ENCODE measurements at places on chromosomes 1 and 21.

GRCh38 chr1:27339213-27339612 lies 2.6 kb upstream of the SYTL1 start:
- DNase-seq = no peak

DNA sequence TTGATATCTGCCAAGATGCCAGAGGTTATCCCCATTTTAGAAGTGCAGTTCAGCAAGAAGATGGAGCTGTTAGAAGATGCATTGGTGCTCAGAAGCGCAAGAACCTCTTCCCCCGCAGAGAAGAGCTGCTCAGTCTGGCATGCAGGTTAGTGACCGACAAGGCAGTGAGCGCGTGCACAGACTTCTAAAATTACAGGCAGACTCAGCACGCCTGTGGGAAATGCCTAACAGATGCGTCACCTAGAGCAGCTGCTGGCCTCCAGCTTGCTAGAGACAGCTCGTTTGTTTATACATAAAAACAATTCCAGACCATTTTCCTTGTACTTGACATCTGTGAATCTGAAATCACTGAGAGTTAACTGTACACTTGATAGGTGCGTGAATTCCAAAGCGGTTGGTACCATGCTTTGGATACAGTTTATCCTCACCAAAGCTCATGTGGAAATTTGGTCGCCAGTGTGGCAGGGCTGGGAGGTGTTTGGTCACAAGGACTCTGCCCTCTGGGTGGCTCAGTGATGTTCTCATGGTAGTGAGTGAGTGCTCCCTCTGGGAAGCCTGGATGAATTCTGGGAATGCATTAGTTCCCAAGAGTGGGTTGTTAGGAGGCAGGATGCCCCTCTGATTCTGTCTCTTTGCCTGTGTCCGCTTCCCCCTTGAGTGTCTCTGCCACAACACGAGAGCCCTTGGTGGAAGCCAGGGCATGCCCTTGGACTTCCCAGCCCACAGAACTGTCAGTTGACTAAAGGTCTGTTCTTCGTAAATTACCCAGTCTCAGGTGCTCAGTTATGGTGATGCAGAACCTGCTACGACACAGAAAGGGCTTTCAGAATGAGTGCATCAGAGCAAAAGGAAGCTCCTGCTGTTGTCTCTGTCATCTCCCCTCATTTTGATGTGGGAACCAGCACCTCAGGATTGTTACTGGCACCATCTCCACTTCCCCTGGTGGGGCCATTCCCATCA lies 24.4 kb downstream of the SNAP47 start:
- peak; percentile 83 for DNase-seq

- no peak for DNase-seq
These were observed 65.8 kb downstream of the OVGP1 start for GRCh38 chr1:111361761-111362160.

DNA sequence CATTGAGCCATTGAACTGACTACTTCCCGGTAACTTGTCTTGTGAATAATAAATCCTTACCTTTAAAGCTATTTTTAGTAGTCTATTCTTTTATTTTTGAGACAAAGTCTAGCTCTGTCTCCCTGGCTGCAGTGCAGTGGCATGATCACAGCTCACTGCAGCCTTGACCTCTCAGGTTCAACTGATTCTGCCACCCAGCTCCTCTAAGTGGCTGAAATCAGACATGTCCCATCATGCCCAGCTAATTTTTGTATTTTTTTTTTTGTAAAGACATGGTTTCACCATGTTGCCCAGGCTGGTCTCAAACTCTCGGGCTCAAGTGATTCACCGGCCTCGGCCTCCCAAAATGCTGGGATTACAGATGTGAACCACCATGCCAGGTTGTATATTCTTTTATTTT lies 59.3 kb upstream of the PTGS2 start:
- no peak for DNase-seq
